Esophagus squamous epithelium (tissue), 5 donors: ENCODE measurements at places on chromosomes 3 and 15.

DNA sequence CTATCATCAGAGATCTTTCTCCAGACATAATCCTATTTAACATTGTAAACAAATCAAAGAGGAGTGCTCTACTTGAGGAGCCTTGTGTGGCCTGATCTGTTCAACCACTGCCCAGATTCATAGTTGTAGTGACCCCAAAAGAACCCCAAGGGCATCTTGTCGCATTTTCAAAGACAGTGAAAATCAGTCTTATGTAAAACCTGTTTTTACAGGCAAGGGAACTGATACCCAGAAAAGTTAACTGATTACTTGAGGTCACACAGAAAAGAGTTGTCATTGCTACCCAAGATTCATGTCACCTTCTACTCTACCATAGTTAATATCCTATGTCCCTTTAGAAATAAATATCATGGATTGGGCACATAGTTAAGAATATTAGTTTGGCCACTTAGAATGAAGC is 40.5 kb upstream of the ARPP21 start:
- DNase-seq = no peak

DNA sequence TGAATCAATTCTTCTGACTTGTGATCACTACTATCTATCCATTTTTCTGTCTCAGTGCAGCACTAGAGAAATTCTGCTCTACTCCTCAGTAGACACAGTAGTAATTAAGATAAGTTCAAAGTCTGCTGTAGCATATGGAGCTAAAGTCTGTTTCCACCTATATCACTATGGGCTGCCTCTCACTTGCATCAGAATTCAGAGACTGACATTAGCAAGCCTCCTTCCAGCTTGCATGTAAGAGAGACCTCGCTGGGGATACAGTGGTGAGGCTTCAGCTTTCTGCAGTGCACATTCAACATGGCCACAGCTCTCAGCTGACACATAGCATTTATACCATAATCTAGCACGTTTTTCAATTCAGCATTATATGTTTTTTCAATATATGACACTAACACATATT is 217.0 kb downstream of the PLOD2 start:
- DNase-seq = no peak

GRCh38 chr3:184485241-184485640 is 76.3 kb upstream of the EPHB3 start:
- DNase-seq = no peak

GRCh38 chr3:182108371-182108770 is 396.6 kb downstream of the SOX2 start:
- DNase-seq = no peak

DNA sequence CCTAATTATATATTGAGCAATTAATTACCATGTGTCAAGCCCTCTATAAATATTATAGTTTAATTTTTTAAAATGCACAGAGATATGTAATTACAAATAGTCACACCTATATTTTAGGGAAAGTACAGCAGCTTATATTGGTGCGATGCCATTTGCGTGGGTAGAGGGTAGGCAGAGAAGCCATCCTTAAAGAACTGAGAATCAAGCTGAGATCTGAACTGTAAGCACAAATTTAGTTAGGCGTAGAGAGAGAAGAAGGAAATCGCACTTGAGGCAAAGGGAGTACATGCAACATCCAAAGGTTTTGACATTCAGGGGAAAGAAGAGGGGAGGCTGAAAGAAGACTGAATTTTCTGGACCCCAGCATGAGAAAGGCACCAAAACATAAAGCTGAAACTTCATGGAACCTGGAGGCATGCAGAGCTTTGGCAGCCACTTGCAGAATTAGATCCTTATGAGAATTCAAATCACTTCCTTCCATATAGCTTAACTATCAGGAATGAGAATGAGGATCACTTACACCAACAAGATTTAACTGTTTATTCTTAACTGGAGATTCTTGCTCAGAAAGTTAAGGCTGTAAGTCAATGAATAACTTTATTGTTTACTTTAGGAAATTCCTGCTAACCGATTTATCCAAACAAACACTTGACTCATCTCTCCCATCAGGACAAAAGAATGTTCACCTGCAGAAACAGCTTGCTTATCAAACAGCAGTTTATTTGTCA is 114.3 kb downstream of the TGFBR2 start:
- no peak for DNase-seq

DNA sequence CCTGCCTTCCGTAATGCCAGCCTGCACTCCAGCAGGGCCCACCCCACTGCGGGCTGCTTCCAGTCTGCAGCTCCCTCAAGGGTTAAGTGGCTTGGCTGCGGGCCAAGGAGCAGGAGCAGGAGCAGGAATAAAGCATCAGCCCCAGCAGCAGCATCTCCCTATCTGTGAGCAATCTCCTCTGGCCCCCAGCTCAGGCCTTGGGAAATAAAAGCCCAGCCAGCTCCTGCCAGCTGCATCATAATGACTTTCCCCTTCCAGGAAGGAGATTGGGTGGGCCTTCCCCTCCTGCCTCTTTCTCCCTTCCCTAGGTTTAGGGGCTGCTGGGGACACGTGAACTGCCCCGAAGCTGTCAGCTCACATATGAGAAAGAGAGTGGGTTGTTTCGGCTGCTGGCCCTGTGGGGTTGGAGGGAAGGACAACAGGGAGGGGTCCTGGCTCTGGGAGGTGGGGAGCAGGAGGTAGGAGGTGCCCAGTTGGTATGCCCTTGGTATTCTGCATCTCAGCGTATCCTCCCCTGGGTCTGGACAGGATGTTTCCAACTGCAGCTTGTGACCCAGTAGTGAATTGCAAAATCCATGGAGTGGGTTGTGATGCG is 34.6 kb upstream of the FGD5 start:
- DNase-seq = no peak

GRCh38 chr3:173217127-173217526 is 76.1 kb upstream of the SPATA16 start:
- no peak for DNase-seq

GRCh38 chr15:39925112-39925842 is 5.2 kb upstream of the GPR176 start:
- DNase-seq = no peak

DNA sequence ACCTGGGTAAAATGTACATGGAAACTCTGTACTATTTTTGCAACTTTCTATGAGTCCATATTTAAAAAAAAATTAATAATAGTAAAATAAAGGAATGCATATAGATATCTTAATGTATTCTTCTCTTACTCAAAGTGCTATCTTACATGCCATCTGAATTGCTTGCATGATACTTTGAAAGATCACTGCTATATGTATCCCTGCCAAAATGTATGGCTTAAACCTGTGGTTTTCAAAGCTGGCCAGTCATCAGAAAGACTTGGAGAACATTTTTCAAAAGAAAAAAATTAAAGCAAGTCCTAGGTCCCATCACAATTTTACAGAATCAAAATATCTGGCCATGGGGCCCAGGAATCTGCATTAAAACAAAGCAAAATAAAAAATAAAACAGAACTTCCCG is 262.1 kb downstream of the LPP start:
- no peak for DNase-seq

DNA sequence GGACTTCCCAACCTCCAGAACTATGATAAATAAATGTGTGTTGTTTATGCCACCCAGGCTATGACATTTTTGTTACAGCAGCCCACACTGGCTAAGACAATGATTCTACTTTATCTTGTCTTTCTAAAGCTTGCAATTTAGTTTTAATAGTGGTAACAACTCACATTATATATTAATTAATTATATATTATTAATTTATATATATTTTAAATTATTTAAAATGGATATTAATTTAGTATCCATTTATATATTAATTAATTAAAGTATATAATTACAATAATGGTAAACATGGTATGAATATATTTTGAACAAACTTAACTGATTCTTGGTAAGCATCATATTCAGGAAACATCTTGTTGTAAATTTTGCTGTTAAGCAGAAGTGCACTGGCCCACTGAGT is 863.9 kb downstream of the MCTP2 start:
- no peak for DNase-seq

GRCh38 chr3:53729618-53730017 is 116.6 kb downstream of the CHDH start:
- no peak for DNase-seq

DNA sequence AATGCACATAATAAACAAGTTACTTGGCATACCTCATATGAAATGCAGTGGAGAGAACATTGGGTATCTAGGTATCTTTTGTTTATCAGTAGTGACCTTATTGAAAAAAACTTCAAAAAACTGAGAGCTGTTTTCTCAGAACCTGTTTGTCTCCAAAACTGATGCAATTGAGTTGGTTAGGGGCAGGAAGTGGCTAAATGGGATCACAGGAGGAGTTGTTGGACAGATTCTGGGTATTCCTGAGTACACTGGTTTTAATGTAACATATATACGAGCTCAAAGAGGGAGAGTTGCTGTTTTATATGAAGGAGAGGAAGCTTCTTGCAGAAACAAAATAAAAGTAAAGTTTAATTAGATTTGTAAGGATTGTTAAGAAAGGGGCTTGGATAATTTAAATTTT is 159.5 kb downstream of the C3orf70 start:
- no peak for DNase-seq

GRCh38 chr3:87287011-87287410 is 10.6 kb upstream of the POU1F1 start:
- DNase-seq = no peak

GRCh38 chr15:90160781-90161727 is 40.1 kb upstream of the SEMA4B start:
- no peak for DNase-seq

- DNase-seq = no peak
These were observed 18.6 kb upstream of the TLE3 start for GRCh38 chr15:70116317-70116716.

DNA sequence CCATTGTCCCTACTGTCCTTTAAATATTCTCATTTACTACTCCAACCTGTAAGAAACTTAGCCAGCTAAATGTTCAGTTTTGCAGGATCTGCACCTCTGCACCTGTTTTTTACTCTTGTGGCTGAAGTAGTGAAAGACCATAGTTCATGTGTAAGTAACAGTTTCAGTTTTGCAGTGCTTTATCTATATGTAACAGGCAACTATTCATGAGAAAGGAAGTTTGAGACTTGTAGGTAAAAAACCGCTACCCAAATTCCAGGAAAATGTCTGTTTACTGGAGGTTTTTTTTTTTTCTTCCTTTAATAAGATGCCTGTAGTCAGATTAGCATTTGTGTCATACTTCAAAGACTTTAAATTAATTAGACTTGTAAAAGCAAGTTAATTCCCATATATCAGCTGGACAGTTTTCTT is 25.4 kb upstream of the MBNL1 start:
- DNase-seq = no peak

DNA sequence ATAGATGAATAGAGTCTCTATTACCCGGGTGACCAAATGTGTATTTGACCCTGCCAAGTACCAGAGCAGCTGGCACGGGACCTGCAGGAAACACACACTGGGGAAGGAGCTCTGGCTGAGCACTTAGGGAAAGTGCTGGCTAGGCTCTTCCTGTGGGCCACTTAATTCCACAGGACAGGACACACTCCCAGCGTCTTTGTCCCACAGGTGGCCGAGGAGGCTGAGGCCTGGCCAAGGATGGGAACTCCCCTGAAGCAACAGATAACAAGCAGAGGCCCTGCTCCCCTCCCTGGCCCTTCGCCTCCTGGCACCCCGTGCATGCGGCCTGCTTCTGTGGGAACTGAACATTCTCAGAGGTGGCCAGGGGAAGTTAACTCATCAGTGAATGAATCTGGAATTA is 180.8 kb downstream of the ATP10A start:
- no peak for DNase-seq

- no peak for DNase-seq
These were observed 413.9 kb downstream of the SHQ1 start for GRCh38 chr3:72434296-72434695.

- no peak for DNase-seq
These were observed 30.5 kb downstream of the RSRC1 start for GRCh38 chr3:158140396-158140795.

DNA sequence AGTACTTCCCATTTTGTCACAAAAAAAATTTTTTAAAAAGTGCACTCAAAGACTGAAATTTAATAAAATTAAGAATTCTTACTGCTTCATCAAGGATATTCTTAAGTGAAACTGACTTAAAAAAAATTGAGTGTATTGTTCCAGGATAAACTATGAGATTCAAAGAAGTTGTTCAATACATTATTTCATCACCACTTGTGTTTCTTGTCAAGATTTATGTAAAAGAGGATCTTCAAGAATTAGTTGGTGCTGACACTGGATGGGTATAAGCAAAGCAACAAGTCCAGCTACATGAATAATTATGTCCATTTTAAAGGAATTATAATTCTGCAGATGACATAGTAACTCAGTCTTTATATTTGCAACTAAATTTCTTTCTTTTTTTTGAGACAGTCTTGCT is 4.3 kb upstream of the AP4E1 start:
- DNase-seq = no peak

DNA sequence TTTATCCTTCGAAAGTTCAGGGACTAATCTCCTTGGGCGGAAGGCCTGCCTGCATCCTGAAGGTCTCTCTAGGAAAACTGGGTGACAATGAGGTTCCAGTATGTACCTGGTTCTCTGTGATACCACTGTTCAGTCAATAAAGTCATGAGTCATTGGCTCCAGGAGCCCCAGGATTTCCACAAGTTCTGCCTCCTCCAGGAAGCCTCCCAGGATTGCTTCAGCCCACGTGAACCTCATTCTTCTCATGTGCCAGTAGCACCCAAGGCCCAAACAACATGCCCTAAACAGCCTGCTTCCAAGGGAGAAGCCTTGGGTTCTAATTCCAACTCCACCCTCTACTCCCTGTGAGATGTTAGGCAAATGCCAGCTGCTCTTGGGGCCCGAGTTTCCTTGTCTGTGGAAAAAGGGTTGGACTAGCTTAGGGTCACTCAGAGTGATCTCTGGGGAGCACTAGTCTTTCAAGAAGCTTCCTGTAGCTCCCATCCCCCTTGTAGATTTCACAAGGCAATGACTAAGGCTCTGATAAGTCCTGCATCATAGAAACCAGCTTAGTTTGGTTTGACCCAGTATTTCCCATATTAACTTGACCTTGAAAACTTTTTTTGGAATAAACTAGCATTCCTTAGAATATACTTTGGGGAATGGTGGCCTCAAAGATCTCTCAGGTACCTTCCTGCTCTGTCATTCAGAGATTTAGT is 118.3 kb upstream of the ATP2B2 start:
- no peak for DNase-seq

- no peak for DNase-seq
These were observed 196.8 kb downstream of the XXYLT1 start for GRCh38 chr3:195073866-195074860.

DNA sequence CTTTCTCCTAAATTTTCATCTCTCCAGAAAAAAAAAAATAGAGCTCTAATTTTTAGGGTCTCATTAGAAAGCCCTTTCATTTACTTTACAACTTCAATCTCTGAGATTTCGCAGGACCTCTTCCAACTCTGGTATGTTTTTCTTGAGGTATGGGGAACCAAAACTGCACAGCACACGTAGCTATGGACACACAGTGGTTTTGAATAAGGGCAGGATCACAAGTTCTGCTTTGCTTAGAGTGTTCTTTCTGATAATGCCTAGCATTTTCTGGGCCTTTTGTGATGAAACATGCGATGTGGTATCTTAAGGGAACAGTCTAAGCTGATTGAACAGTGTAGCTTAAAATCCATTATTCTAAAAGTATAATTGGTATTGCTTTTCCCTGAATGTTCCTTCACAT is 25.3 kb downstream of the ZNF592 start:
- no peak for DNase-seq

- DNase-seq = no peak
These were observed 2.1 kb downstream of the XCR1 start for GRCh38 chr3:46025139-46025538.

GRCh38 chr3:105906836-105907235 is 38.0 kb upstream of the CBLB start:
- no peak for DNase-seq
